Central memory CD8-positive, alpha-beta T cell (primary cell): ENCODE measurements at places on chromosomes 6 and 20.

GRCh38 chr6:41707565-41708200 is 27.7 kb downstream of the TFEB start:
- DNase-seq = peak; percentile 22

DNA sequence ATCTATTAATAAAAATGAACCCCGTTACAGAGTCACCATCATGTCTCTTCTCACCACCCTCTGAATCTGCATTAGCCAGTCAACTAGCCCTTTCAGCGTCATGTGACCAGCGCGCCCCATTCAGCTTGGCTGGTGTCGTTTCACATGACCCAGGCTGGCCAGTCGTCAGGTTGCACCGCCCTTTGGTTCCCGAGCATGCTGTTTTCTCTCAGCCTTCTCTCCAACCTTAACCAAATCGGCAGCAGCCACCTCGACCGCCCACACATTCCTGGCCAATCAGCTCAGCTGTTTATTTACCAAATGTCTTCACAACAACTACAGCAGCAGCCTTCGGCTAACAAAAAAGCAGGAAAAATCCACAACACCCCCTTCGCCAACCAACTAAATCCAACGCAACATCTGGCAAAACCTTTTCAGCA is 5.6 kb downstream of the SRSF3 start:
- DNase-seq = peak; percentile 40

- no peak for DNase-seq
Measured at GRCh38 chr20:313948-314347, 11.4 kb upstream of the SOX12 start.

DNA sequence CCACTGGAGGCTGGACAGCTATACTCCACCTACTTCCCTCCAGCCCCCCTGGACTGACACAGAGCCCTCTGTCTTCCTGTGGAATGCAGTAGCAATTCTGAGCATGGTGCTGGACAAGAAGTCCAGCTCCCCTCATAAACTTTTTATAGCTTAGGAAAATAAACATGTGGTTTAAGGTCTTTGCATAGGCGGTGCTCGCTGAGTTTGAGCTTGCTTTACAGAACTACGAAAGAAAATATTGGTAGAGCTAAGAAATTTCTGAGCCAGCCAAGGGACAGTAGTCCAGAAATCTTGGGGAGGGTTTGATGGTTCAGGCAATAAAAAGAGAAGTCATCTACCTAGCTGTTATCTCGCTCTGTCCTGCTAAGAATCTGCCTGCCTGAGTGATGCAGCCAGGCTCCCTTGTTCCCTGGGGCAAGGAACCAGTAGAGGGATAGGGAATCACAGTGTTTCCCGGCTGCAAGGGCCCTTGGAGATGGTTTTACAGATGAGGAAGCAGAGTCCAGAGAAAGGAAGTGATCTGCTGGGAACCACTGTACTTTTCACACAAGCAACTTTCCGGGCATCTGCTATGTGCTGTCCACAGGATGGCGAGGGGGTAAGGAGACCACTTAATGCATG is 343.4 kb downstream of the CDC5L start:
- DNase-seq = no peak

GRCh38 chr20:5372371-5372770 is 55.6 kb upstream of the PROKR2 start:
- no peak for DNase-seq

DNA sequence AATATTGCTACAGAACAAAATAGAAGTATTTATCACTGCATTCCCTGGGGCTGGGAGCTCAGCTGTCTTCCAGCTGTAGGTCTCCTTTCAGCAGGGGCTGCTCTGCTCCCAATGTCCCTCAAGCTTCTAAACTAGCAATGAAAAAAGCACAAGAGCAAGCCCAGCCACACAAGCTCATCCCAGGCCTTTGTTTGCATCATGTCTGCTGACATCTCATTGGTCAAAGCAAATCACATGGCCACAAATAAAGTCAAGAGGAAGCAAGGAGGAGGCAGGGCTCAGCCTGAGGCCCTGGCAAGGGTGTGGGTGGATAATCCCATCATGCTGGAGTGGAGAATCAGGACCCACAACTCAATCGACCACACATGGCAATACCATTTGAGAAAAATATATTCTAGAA is 2.2 kb upstream of the BFSP1 start:
- no peak for DNase-seq

- no peak for DNase-seq
Measured at GRCh38 chr6:40442591-40442990, 144.6 kb downstream of the LRFN2 start.

GRCh38 chr20:25058051-25058846 is at the start of gene ACSS1:
TSS of gene ACSS1 (minus strand) at chr20:25058139. CDS start at chr20:25058102, 37 bp downstream.
- peak; percentile 67 for DNase-seq

DNA sequence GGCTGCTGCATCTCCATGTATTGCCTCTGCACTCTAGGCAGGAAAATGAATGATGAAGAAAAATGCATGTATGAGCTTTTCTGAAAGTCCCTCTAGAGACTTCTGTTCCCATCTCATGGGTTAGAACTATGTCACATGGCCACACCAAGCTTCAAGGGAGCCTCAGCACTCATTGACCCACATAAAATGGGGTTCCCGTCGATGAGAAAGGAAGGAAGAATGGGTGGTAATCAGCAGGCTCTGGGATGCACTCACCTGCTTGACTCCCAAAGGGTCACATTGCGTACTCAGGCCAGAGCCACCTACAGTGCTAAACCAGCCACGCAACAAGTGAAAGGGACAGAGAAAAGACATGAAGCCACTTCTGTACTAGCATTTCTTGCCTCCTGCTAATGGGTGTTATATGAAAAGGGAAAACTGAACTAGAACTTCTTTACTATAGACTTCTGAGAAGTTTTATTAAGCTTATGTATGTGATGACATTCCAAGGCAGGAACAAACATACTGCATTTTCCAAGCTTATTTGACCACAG is 95.8 kb upstream of the GCM1 start:
- DNase-seq = no peak

GRCh38 chr20:47789081-47789763 is 3.9 kb upstream of the SULF2 start:
- DNase-seq = no peak

DNA sequence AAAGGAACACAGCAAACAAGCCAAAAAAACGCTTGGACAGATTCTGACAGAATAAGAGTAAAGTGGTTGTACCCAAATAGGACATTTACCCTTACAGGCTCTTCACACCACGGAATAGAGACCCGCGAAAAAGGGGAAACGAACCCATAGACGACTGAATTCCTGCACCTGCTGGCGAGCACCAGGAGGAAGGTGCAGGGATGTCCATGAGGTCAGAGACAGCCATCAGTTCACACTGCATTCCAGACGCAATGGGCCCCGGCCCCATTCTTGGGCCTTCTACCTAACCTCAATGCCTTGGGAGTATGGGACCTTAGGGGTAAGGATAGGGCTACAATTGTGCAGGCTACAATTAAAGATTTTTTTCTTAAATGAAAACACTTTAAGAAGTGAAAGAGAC is 5.2 kb upstream of the DIDO1 start:
- DNase-seq = no peak

- peak; percentile 66 for DNase-seq
Measured at GRCh38 chr6:31546339-31546957, at the start of gene ATP6V1G2. TSS of gene ATP6V1G2 (minus strand) at chr6:31546608. CDS start at chr6:31546559, 49 bp downstream.

DNA sequence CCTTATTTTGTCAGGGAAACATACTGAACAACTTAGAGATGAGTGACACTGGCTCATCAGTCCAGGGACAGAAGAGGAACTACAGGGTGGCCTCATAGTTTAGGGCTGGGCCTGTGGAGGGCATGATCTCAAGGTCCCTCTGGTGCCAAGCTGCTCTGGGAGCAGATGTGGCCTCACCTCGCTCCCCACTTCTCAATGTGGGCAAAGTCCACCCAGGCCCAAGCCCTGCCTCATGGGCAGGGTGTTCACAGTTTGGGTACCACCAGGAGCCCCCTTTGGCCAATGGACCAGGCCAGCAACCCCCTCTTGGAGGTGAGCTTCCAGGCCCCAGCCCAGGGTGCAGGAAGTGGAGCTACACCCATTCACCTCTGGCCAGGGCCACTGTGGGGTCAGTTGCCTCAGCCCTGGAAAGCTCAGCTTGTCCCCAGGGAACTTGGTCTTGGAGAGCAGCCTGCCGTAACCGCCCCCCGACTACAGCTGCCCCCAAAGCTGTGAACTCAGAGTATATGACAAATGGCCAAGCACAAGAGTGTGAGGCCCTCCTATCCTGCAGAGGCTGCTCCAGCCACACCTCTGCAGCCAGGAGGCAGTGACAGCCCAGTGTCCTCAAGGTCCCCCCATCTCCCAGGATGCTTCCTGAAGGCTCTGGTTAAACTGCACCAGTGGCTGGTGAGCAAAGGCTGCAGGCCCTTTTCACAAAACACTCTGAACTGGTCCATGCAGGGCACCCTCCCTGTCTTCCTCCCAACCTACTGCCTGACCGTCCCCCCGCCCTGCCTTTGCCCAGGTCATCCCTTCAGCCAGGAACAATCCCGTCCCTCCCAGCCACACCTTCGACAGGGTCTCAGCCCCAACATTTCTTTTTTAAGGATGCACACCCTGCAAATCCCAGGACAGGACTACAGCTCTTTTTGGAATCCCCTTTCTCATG is 3.6 kb downstream of the ADISSP start:
- DNase-seq = no peak

DNA sequence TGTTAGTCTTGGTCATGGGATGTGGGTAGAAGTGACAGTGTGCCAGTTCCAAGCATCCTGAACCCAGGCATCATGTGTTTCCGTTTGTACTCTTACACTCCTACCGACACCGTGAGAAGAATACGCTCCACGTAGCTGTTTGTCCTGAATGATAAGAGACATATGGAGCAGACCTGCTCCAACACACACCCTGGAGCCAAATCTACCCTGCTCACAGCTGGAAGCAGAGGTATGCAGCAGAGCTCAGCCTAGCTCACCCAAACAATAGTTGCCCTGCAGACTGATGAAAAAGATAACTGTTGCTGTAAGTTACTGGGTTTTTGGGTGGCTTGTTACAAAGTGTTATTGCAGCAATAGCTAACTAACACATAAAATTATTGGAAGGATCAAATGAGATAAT is 14.3 kb upstream of the PDSS2 start:
- DNase-seq = no peak

DNA sequence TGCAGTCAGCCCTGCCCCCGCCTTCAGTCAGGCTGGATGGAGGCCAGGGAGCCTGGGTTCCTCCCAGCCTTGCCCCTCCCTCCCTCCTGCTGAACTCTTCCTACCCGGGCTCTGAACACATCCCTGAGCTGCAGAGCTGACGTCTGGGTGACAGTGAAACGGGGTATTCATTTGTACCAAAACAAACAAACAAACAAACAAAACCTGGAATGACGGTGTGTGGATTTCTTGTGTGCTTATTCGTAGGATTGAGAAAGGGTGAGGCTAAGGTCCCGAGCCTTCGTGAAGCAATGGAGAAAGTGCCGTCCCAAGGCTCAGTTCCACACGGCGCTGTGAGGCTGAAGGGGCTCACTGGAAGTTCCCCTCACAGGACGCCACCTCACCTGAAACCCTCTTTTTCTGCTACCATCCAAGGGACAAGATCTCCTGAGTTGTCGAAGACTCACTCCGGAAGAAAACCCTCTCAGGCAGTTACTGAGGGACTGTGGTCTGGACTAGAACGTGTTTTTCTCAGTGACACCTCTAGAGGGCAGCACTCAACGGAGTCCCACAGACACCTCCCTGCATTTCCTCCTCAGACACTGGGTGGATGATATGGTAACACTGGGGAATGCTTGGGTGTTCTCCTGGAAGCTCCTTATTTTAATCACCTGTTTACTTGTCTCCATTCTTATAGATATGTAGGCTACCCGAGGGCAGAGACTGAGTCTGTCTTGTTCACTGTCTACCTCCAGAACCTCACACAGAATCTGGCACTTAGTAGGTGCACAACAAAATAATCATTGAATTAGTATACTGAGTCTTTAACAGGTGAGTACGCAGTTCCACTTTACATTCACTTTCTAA is 27.3 kb downstream of the GSTA3 start:
- DNase-seq = peak; percentile 39

GRCh38 chr6:157661652-157662051 is 161.4 kb upstream of the SNX9 start:
- DNase-seq = no peak

- no peak for DNase-seq
Measured at GRCh38 chr6:158610319-158610968, 34.1 kb downstream of the DYNLT1 start.

GRCh38 chr20:51769976-51770615 is 1.9 kb upstream of the ATP9A start:
- DNase-seq = no peak

- DNase-seq = no peak
Measured at GRCh38 chr6:3741477-3741871, 10.0 kb downstream of the PXDC1 start.

GRCh38 chr6:165847407-165848085 is 184.5 kb upstream of the PDE10A start:
- no peak for DNase-seq

- no peak for DNase-seq
Measured at GRCh38 chr20:45970646-45971424, 1.2 kb downstream of the ZNF335 start.

GRCh38 chr6:14750059-14750661 is 495.7 kb upstream of the JARID2 start:
- DNase-seq = no peak

- DNase-seq = no peak
Measured at GRCh38 chr20:3804781-3805180, 8.7 kb downstream of the CDC25B start.

GRCh38 chr6:168968228-168968627 is 285.4 kb downstream of the THBS2 start:
- no peak for DNase-seq

DNA sequence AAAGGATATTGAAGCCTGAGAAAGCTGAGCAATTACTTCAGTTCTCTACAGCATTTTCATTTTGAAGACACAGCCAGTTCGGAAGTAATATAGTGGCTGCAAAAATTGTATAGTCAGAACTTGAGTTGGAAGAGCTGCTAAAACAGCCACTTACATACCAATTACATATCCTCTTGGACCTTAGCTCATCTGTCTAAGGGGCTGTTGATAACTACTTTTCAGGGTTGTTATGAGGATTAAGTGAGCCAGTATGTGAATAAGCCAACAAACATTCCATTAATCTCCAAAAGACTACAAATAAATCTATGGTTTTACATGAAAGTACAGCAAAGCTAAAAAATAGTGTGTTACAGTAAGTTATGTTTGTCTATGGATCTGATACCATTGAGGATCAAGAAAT is 59.7 kb downstream of the TMEM200A start:
- DNase-seq = no peak

GRCh38 chr6:148745926-148746325 is 904 bp upstream of the UST start:
- DNase-seq = no peak

- DNase-seq = no peak
Measured at GRCh38 chr20:12894089-12894488, 114.7 kb upstream of the SPTLC3 start.

- DNase-seq = no peak
Measured at GRCh38 chr20:16327606-16328005, 245.6 kb downstream of the KIF16B start.
